ENCODE measurements at places on chromosomes 5 and 9. TPM values are rescaled to one million over a fixed set of nuclear protein-coding genes. Genes with fewer than 3 reads are reported as not detected.

TLR4 gene
- polyA plus RNA-seq = not detected

DNA sequence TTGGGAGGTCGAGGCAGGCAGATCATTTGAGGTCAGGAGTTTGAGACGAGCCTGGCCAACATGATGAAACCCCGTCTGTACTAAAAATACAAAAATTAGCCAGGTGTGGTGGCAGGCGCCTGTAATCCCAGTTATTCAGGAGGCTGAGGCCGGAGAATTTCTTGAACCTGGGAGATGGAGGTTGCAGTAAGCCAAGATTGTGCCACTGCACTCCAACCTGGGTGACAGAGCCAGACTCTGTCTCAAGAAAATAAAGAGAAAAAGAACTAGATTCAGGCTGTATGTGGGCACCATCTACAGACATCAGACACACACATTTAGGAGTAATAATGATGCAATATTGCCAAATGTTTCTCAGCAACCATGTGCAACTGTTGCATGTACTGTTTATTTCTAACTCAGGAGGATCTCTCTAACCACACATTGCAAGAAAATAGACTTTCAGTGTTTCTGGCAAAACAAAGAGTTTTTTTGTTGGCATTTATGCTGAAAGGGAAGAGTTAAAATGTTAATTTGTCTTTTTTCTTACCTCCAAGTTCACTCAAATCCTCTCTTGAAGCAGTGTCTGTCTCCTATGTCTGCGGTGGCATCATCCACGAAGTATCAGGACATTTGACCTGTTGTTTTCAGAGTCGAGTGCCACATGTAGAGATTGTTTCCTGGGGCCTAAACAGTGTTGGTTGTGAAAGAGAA is 5.1 kb upstream of the ORM1 start:
- DNase-seq = peak; percentile 85

- DNase-seq = no peak
Measured at GRCh38 chr5:107395632-107396350, 274.9 kb downstream of the EFNA5 start.

NXNL2 gene
- 6.4 TPM for polyA plus RNA-seq

- DNase-seq = peak; percentile 31
Measured at GRCh38 chr9:91253488-91253887, 108.2 kb downstream of the AUH start.

ARAP3 gene
- 6.9 TPM for polyA plus RNA-seq

GRCh38 chr9:17315341-17315740 is 180.5 kb downstream of the CNTLN start:
- DNase-seq = no peak

AK1 gene
- 126 TPM for polyA plus RNA-seq

GRCh38 chr5:121415270-121415669 is 436.4 kb upstream of the FTMT start:
- no peak for DNase-seq

GRCh38 chr9:91422758-91423711 is 597 bp downstream of the NFIL3 start:
- peak; percentile 85 for DNase-seq

DNA sequence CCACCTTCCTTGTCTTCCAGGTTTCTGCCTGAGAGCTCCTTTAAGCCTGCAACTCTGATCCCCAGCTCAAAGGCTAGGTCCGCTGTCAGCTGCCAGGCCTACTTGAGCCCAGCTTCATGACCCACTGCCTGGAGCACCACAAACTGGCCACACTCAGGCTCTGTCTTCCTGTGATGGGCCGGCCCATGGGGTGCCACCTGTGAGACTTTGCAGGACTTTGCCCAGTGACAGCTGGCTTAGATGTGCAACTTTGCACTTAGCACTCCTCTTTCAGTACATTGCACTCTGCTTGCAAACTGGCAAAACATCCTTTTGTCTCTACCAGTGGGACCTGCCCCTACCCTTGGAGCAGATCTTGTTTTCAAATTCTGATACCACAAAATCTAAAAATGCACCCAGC is 311.5 kb upstream of the PDE4D start:
- no peak for DNase-seq

DNA sequence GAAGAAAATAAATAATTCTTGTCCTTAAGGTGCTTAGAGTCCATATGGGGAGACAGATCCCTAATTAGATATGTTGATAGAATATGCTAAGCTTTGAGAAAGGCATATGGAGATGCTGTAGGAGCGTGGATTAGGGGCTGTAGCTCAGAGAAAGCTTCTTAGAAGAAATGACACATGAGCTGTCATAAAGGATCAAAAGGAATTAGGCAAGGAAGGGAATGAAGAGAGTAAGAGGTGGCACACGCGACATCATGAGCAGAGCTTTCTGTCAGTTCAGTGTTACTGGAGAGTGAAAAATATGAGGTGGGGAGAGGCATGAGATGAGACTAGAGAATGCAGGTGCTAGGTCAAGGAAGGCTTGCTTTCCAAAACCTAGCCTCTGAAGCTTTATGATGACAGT is 118.6 kb downstream of the KIAA0825 start:
- DNase-seq = no peak

DNA sequence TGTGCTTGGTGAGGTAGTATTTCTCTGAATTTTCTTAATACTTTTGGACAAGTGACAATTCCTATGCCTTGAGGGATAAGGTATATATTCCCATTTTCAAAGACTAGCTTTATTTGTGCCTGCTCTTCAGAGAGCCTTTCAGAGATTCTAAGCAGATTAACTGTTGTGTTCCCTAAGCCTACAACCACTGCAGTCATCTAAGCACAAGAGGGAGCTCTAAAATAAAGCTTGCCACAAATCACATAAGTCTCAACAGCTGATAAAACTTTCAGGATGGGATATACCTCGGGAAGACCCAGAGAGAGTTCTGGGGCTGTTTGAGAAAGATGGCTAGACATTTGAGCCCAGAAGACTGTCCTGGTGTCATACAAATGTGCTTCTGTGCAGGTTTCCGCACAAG is 157.3 kb downstream of the CYLC2 start:
- DNase-seq = no peak

PRDM9 gene
- not detected for polyA plus RNA-seq

GRCh38 chr5:94440015-94440414 is 178.4 kb downstream of the KIAA0825 start:
- no peak for DNase-seq

GRCh38 chr5:72954389-72954788 is 1.5 kb upstream of the FCHO2 start:
- no peak for DNase-seq

DNA sequence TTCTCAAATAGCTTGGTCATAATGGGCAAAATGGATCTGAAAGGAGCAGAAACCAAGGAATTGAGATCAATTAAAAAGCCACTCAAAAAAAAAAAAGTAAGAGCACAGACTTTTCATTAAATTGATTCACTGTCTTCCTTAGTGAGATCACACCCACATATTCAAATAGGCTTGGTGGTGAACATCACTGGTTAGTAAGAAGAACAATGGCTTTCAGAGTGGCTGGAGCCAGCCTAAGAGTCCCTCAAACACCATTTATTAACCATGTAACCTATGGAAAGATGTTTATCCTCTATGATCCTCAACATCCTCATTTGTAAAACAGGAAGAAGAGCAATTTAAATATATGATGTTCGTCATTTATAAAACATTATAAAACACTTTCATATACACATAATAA is 12.4 kb downstream of the CCDC112 start:
- no peak for DNase-seq

DNA sequence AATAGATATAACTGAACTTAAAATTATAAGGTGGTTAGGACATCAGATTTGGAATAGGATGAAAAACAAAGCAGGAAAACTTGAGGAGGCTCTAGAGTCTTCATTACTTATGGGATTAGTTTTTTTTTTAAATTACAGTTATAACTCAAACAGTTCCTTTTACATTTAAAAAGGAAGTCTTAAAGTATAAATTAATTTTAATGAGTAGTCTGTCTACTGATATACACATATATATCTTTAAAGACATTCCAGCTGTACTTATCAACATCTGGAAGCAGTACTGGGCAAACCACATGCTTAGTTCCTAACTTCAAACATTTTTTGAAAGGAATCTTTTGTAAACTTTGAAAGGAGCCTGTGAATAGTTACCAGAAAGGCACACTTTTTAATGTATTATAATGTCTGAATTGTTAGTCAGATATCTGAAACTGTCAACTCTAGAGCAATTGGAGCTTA is 6.0 kb downstream of the ACTBL2 start:
- peak; percentile 34 for DNase-seq

DBN1 gene
- 187 TPM for polyA plus RNA-seq

DNA sequence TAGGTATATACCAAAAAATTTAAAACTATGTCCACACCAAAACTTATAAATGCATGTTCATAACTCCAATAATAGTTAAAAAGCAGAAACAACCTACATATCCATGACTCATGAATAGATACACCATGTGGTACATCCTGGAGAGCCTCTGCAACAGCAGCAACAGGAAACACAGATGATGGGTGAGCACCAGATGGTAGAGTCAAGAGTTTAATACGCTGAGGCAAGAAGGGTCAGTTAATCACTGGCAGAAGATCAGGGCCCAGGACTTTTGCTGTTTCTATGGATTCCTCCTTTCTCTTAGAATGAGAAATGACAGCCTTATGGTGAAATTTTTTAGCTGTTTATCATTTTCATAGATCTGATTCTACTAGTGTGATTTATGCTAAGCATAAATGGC is 351.8 kb upstream of the ADAMTSL1 start:
- DNase-seq = peak; percentile 18

GRCh38 chr5:169527066-169527465 is 56.5 kb upstream of the SPDL1 start:
- no peak for DNase-seq

DNA sequence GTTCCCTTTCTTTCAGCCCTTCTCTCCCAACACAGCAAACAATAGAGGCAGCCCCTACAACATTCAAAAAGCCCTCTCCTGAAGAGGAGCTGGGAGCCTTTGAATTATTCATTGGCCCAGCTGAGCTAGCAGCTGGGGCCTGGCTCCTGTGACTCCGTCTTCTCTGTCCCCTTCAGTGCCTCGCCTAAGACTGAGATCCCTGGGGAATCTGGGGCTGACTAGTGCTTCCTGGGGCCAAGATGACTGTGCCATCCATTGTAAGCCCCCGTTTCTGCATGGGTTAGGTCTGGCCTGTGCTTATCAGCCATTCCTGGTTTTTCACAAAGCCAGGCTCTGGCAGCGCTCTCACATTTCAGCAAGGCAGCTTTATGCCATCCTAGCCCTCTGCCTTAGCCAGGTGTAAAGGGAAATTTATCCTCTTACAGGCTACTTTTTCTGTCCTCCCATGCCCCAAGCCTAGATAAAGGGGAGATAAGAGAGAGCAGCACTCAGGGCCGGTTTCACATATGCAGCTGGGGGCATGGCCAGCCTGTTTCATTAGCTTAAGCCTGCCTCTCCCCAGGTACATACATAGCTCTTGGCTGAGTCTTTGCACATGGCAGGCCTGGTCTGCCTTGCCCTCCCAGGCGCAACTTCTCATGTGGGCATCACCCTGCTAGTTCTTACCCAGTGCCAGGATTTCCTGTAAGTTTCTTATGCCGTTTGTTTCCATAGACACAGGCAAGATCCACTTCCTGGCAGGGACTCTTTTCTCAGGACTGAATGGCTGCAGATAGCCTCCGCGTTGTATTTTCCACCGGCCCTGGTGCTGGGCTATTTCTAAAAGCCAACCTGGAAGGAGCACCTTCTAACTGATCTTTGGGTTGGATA is 15.8 kb downstream of the PTPA start:
- no peak for DNase-seq

ADGRD2 gene
- polyA plus RNA-seq = not detected

- DNase-seq = peak; percentile 59
Measured at GRCh38 chr5:143826951-143827444, 15.0 kb downstream of the HMHB1 start.

PCDHAC1 gene
- polyA plus RNA-seq = not detected
